NCI-H2107 (cell line): ENCODE measurements at places on chromosomes 7 and 10.
A peak's percentile ranks its signal among the peaks of the same experiment; 100 is the strongest.

GRCh38 chr10:75739414-75740143, 308.2 kb downstream of the LRMDA start:
- DNase-seq, result no peak

DNA sequence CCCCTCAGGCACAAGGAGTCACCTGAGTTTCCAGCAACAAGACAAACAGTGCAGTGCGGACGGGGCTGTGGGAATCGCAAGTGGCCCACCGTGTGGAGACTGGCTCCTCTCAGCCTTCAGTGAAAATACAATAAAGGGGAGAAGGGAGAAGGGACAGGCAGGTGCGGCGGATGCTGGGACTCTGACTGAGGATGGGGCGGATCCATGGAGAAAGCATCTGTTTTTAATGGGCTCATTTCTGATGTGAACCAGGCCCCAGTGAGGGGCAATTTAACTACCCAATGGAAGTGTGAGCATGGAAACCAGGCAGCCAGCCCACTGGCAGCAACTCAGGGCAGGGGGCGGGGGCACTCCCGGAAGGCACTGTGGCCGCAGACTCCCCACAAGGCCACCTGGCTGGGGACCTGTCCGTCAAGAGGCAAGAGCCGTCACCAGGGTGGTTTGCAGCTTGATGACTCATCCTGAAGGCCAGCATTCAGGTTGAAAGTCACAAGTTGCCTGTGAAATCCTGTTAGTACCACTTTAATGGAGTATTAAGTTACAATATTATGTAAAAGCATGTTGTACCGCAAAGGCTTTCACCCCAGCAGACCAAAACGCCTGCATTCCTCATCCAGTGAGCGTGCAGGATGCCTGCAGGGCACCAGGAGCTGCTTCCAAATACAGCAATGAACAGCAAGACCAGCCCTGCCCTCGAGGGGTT, 476.4 kb downstream of the PTPRN2 start:
- peak; percentile 90 for DNase-seq

GRCh38 chr10:22690158-22690557, 24.2 kb downstream of the PIP4K2A start:
- no peak for DNase-seq

- DNase-seq, result no peak
Observed at GRCh38 chr7:33639552-33640197, 265.7 kb upstream of the BMPER start.

DNA sequence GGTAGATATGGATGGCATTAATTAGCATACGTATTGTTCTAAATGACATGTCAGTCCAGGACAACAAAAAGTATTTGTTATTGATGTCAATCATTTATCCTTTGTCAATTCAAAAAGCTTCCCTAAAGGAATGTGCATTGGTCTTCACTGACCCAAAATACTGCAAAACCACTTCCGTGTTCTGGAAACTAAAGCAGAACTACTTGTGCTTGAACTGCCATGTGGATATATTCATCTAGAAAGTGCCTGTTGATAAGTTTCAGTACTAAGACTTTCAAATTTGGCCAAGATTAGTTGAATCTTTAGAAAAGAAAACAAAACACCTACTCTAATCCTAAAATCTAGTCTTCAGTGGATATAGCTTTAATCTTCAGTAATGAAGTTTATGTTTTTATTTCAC, 242.1 kb upstream of the PPP1R3A start:
- no peak for DNase-seq

DNA sequence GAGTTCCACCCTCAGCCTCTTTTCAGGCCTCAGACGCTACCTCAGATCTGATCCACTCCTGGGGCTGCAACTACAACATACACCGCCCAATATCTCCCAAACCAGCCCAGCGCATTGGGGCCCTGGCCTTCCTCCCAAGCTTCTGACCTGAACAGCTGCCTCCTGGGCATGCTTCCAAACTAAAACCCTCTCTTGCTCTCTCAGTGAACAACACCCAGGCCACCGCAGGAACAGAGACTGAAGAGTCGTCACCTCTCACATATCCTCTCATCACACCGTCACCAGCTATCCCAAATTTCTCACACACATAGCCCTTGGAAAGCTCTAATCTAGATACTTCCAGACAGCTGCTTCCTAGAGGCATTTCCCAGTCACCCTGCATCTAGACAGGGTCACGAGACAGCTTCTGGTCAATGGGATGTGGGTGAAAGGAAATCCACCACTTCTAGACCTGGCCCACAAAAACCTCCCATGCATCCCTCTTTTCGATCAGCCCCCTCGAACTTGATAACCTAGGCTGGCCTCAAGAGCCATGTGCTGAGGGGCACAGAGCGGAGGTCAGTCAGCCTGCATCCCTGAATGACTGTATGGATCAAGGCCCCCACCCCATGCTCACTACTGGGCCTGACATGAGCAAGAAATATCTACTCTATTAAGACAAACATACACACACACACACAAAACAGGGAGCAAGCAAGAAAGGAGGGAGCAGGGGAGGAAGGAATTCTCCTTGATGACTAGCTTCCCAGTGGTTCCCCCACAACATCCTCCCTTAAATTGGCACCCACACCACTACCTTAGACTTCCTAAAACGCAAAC, 1.8 kb downstream of the PARP12 start:
- DNase-seq, result peak; percentile 12

- no peak for DNase-seq
Observed at GRCh38 chr7:19011212-19011611, 106.2 kb downstream of the TWIST1 start.

GRCh38 chr7:132836746-132837145, 245.1 kb downstream of the CHCHD3 start:
- DNase-seq, result no peak

GRCh38 chr7:105655500-105656380, 74.4 kb upstream of the EFCAB10 start:
- DNase-seq, result no peak

DNA sequence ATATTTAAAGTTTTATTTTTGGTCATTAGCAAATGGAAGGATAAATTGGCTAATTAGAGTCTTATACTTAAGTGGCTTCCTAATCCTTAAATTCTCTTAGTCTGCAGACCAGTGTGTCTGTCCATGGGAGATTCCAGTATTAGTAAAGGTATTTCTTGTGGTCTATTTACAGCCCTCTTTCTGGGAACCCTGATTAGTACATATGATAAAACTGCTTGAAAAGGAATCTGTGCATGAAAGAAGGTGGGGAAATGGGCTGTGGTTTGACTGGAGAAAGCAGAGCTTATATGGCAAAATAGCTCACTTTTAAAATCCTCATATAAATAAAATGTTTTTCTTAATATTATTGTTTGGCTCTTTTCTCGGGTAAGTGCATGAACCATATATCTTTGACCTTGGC, 124.5 kb upstream of the RHOBTB1 start:
- no peak for DNase-seq

DNA sequence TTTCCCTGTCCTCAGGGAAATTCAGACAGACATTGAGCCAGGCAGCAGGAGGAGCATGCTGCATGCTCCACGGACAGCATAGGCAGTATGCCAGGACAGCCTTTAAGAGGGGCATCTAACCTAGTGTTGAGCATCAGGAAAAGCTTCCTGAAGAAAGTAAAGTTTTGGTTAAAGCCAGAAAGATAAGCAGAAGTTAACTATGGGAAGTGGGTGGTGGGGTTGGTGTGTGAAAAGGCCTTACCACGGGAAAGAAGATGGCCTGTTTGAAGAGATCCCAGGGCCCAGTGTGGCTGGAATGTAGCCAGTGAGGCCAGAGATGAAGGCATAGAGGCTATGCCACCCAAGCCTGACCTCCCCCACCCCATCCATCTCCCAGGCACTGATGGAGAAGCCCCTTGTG, 102.4 kb upstream of the PLXNA4 start:
- no peak for DNase-seq

GRCh38 chr7:19705663-19706062, 3.2 kb downstream of the POLR1F start:
- DNase-seq, result no peak

GRCh38 chr10:66680886-66681285, 244.9 kb upstream of the LRRTM3 start:
- no peak for DNase-seq

DNA sequence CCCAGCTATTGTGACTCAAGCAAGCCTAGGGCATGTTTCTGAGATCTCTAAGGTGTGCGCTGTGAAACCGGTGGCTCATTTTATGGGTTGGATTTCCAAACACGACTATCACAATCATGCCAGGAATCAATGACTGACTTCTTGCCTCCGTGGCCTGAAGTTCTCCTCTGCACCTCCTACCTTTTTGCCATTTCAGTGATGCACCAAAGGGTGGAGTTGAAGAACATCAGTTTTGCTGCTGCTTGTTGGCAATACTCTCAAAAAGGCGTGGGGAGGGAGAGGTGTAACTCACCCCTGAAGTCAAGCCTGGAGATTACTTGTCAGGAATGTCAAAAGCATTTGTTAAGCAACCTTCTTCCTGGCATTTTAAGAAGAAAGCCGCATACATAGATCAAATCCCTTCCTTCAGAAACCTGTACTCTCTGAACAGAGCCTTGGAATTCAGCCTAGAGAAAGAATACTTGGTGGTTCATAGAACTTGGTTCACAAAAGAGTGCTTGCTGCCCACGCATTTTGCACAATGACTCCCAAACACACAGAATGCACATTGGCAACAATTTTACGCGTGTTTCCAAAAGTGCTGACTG, 41.0 kb downstream of the KIAA1217 start:
- no peak for DNase-seq

- no peak for DNase-seq
Observed at GRCh38 chr7:12907774-12908173, 220.3 kb downstream of the ARL4A start.

- DNase-seq, result no peak
Observed at GRCh38 chr10:30438021-30438850, 4.3 kb downstream of the MAP3K8 start.

DNA sequence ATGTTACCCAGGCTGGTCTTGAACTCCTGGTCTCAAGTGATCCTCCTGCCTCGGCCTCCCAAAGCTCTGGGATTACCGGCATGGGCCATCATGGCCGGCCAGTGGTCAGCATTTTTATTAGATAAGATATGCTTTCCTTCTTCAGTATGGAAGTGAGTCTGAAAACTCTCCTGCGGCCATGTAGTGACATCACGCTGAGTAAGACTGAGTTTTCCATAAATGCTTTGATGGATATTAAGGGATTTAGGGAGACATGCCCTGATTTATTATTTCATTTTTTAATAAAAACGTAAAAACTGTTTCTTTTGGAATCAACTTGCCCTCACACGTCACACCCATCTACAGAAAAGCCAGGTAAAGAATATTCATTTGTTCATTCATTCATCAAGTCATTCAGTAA, 48.4 kb downstream of the DYNC1I1 start:
- DNase-seq, result no peak

GRCh38 chr10:109412353-109412752, 511.0 kb downstream of the XPNPEP1 start:
- no peak for DNase-seq

DNA sequence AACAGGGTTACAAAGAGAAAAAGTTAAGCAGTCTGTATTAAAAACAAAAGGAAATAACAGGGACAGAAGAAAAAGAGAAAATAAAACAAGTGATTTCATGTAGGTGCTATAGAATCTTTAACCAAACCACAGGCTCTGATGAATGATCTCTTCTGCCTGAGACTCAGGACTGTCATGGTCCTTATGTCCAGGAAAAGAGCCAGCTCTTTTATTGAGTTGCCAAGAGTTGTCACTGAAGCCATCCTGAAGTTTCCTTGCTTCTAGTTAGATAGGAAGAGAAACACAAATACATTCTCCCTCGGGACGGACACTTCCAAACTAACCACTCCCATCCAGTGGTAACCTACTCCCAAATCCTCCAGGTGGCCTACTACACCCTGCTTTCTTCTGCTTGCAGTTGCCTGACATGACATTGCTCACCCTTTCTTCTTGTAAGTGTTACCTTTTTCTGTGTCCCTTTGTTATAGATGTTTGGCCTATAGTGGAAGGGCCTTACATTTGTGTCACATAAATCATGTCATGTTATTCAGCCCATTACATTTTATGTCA, 346.7 kb downstream of the NRG3 start:
- no peak for DNase-seq

GRCh38 chr7:42237811-42238541, 967 bp upstream of the GLI3 start:
- DNase-seq, result no peak

- DNase-seq, result peak; percentile 69
Observed at GRCh38 chr7:8217200-8218068, 44.5 kb downstream of the ICA1 start.

DNA sequence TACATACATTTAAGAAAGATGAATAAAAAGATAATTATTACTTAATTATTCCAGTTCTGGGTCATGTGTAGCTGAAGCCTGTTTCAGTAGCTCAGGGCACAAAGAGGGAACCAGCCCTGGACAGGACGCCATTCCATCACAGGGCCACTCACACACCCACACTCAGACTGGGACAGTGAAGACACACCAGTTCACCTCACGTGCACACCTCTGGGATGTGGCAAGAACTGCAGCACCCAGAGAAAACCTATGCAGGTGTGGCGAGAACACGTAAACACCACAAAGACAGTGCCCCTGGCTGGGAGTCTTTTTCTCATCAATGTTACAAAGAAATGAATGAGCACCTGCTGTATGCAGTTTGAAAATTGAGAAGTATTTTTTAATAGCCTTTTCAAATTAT, 1.6 kb upstream of the IDI1 start:
- no peak for DNase-seq

DNA sequence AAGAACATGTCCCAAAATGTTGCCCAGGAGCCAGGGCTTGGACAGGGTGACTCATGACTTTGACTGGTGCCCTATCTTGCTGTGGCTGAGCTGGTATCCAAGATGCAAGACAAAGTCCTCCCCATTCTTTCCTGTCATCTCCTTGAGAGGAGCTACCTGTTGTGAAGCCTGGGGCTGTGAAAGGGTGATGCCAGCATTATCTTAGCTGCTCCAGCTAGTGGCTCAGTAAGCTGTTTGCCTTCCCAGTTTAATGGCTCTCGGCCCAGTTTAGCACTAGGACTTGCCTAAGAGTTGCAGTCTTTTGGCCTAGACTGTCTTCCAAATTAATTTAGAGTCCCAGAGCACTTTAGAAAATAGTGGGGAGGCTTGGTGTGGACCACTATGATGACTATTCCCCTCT, 424.3 kb upstream of the NRG3 start:
- no peak for DNase-seq

DNA sequence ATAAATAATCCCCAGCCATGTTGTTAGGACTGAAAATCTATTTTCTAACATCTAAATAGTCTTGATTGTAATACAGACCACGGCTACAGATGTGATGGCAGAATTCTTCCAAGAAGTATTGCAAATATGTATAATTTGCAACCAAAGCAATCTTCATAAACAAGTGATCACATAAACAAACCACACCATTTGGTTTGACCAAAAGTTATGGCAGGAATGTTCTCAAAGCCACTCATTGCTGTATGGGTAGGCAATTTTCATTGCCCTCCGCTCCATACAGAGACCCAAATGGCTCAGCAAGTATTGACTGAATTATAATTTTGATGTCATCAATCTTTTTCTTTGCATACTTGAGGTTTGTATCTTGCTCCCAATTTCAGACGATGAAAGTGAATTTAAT, 19.0 kb upstream of the RHOBTB1 start:
- no peak for DNase-seq

GRCh38 chr10:121648059-121648458, 49.8 kb upstream of the FGFR2 start:
- no peak for DNase-seq

- DNase-seq, result no peak
Observed at GRCh38 chr10:46558392-46559185, 2.1 kb upstream of the GPRIN2 start.

- no peak for DNase-seq
Observed at GRCh38 chr7:110857106-110857505, 233.8 kb upstream of the LRRN3 start.
